ENCODE measurements at places on chromosomes 1 and 21.

GRCh38 chr1:208851366-208851765, 607.2 kb upstream of the PLXNA2 start:
- DNase-seq, result no peak

GRCh38 chr1:185965870-185966269, 231.7 kb downstream of the HMCN1 start:
- no peak for DNase-seq

DNA sequence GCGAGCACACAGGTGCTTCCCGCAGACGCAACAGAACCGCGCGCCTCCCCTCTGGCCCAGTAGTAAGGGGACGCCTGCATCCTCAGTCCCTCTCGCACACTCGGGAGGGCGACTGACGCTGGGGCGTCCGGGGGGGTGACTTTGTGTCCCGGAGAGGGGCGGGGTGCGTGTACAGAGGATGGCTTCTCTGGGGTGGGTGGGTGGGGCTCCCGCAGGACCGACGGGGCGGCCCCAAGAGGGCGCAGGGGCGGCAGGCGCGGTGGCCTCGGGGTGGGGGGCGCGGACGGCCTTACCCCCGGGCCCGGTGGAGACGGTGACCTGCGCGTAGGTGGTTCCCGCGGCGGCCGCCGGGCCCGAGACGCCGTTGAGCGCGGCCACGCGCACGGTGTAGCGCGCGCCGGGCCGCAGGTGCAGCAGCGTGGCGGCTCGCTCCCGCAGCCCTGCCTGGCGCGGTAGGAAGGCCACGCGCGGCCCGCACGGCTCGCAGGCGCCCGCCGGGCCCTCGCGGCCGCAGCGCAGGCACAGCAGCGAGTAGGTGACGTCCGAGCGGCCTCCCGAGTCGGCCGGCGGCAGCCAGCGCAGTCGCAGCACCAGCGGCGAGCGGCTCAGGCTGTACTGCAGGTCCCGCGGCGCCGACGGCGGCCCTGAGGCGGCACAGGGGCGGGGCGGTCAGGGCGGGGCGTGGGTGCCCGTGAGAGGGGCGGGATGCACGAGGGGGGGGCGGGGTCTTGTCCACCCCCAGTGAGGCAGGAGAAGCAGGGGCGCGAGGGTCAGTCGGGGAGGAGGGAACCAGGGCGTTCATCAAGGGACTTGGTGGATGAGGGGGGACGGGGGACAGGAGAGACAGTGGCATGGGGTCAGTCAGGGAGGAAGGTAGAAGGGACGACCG, 12.1 kb downstream of the EPHA10 start:
- DNase-seq, result peak; percentile 37

DNA sequence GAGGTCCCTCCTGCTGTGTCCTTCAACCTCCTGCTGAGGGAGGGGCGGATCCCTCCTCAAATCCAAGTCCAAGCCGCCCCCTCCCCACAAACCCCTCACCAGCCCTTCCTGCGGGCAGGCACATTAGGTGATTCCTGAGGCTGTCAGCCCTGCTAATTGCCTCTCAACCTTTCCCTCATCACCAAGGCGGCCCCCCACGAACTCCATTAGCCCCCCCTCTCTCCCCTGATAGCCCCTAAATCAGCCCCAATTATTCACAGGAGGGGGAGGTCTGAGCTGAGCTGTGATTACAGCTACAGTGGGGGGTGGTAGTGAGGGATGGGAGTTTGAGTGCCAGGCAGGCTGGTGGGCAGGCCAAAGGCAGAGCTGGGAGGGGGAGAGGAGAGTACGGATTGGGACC, 5.8 kb upstream of the PEAR1 start:
- no peak for DNase-seq

DNA sequence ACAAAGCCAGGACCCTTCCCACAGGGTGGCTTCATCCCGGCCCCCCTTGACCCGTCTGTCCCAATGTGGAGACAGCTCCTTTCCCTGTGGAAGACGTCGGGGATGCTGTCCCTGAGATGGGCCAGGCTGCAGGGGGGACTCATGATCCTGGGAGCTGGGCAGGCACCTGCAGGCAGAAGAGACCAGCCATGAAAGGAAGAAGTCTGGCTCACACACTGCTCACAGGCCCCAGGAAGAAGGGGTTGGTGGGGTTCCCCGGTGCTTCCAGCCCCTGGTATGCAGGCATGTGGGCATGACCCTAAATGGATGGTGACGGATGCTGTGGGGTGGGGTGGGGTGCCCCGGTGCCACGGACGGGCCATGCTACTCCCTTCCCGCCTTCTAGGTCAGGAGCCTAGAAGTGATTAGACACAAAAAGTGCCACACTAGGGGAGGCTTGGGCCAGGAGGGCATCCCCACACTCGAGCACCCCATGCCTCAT, 8.3 kb downstream of the ACTRT2 start:
- DNase-seq, result no peak
